HepG2 (cell line): ENCODE measurements at places on chromosomes 3 and 15. TPM values are rescaled to one million over a fixed set of nuclear protein-coding genes. Genes with fewer than 3 reads are reported as not detected.

The GAP43 gene
- total RNA-seq: not detected in 2 replicates

DNA sequence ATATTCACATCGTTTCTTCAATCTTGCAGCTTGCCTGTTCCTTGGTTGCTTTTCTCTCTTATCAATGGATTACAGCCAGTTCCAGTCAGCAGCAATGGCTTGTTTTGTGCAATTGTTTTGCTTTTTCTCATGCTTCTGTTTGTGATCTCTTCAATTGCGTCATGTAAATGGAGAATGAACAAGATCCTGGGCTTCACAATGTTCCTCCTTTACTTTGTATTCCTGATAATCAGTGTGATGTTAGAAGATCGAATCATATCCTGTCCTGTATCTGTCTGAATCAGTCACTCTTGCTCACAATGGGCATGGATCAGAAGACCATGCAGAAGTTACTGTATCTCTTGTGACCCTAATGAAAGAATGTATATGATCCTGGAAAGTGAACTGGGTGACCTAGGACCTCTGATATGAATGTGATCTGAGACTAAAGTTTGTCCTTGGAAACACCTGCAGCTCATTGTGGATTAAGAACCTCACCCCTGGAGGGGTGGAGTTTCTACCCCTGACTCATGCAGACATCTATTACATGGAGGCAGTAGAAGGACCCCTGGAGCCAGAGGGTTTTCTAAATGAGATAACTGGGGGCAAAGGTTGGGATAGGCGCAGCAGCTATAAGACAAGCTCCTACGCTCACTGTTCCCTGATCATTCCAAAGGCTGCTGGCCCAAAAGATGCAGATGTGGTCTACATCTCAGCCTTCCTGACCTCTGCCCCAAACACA, 32.2 kb downstream of the SLC24A1 start:
- DNase-seq: no peak

- no peak for DNase-seq
Measured at GRCh38 chr15:68678746-68679145, 100.0 kb downstream of the CORO2B start.

DNA sequence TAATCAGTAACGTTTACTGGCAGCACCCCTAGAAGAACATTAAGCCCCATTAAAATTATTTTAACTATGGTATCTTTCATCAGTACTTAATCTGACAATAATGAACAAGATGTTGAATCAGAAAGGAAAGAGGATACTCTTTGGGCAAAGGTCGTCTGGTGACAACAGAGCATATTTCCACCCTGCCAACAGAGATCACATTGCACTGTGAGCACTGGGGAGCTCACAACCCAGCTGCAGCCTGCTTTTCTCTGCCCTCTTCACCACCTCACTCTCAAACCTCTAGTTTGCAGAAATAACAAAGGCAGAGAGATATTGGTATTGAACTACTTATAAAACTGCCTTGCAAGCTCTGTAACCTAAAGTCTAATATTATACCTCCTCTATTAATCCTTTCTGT, 130.0 kb downstream of the FBN1 start:
- no peak for DNase-seq
